Eye (tissue), 1 donor: ENCODE measurements at places on chromosomes 2 and 18.
A peak's percentile ranks its signal among the peaks of the same experiment; 100 is the strongest.

- DNase-seq = peak; percentile 65
Measured at GRCh38 chr2:58976375-58977071, 735.4 kb upstream of the FANCL start.

- peak; percentile 46 for DNase-seq
Measured at GRCh38 chr2:235536711-235537110, 42.9 kb downstream of the AGAP1 start.

GRCh38 chr2:152376968-152377367 lies 42.0 kb downstream of the FMNL2 start:
- DNase-seq = no peak

DNA sequence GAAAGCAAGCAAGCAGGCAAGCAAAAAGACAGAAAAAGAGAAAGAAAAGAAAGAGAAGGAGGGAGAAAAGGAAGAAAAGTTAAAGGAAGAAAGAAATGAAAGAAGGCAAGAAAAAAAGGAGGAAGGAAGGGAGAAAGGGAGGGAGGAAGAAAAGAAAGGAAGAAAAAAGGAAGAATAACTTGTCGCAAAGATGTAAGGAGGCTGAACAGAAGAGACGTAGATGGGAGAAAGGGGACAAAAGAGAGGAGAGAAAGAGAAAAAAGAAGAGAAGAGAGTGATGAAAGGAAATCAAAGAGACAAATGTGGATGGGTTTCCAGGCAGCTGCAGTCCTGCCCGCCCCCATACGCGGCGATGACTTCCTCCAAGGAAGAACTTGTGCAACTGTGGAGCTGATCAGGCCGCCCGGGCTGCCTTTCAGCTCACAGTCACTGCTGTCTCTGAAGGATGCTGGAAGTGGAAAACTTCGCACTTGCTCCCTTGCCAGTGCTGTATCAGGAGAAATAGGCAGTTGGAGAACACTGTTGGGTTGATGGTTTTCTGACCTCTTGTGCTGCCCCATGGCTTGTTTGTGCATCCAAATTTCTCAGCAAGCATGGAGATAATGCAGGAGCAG lies 52.9 kb downstream of the TRIB2 start:
- no peak for DNase-seq

DNA sequence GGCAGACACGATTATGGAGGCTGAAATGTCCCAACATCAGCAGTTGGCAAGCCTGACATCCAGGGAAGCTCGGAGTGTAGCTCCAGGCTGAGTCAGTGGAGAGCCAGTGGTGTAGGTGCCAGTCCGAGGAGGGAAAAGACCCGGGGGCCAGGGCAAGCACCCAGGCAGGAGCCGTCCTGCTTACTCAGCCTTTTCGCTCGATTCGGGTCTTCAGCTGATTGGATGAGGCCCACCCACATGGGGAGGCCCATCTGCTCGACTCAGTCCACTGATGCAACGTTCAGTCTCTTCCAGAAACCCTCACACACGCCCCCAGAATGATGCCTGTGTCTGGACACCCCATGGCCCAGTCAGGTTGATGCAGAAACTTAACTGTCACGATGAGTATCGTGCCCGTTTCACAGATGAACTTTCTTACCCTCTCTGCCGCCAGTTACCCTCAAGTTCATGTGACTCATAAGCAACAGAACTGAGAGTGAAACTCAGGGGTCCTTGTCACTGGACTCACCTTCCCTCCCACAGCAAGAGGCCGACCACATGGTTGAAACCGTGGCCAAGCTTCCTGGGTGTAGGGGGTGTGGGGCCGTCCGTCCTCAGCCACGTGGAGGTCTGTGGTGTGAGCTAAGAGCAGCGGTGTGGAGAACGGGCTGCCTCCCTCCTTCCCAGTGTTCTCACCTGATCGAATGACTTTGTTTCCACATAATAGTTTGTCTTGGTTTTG lies 197.4 kb upstream of the HDAC4 start:
- DNase-seq = no peak

DNA sequence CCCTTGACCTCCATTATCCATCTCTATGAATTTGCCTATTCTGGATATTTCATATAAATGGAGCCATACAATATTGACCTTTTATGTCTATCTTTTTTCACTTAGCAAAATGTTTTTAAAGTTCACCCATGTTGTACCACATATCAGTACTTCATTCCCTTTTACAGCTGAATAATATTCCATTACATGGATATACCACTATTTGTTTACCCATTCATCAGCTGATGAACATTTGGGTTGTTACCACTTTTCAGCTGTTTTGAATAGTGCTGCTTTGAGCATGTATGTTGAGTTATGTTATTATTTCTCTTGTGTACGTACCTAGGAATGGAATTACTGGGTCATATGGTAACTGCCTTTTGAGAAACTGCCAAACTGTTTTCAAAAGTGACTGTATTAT lies 93.7 kb upstream of the DNMT3A start:
- no peak for DNase-seq

DNA sequence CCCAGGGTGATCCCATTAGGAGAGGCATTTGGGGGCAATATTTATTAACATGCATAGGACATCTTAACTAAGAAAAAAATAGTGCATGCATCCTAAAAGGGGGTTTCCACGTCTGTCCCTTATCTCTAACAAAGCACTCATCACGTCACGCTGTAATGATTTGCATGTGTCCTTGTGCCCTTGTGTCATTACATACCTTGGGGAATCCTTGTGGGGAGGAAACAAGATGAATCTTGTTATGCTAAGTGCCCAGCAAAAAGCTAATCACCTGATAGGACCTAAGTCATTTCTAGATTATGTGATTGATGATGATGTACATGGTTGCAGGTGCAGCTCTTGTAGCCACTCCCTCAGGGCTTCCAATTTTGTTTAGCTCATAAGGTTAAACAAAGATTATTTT lies 250.9 kb downstream of the FBXO15 start:
- no peak for DNase-seq

DNA sequence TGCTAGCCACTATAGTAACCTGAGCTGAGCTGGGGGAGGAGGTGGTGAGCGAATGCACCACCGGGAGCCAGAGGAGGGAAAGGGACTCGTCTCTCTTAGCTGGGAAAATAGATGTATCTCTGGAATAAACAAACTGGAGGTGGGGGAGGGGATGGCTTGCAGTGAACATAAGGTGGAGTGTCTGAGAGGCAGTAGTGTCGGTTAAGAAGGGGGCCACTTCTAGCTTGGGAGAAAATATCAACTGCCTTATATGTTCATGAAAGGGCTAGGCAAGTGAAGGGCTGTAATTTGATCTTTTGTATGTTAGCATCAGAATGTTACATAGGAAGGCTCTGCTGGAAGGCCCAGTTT lies 2.2 kb downstream of the SETBP1 start:
- peak; percentile 62 for DNase-seq

DNA sequence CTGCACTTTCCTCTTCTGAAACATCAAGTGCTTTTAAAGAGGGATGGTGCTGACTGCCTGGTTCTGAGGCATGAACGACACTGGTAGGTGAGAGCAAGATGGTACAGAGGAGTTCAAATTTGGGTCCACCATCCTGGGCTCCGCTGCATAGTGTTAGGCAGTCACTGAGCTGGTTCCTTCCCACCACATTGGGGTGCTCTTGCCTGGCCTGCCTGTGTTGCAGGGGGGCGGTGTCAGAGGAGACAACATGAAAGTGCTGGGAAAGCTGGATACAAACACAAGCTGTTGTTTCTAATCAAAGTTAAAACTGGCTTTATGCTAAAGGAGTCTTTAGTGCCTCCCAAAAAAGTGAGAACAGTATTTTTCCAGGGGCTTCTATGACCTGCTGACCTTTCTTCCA lies 258.1 kb downstream of the GBX2 start:
- DNase-seq = no peak

GRCh38 chr2:146873646-146874259 lies 971.1 kb upstream of the ACVR2A start:
- no peak for DNase-seq

GRCh38 chr2:174607989-174608865 lies 10.6 kb upstream of the WIPF1 start:
- DNase-seq = no peak

GRCh38 chr2:29995241-29995640 lies 73.9 kb upstream of the ALK start:
- DNase-seq = no peak

GRCh38 chr2:118056165-118056534 lies 32.1 kb upstream of the INSIG2 start:
- DNase-seq = peak; percentile 9

- no peak for DNase-seq
Measured at GRCh38 chr2:121186261-121186660, 98.7 kb downstream of the TFCP2L1 start.

- DNase-seq = no peak
Measured at GRCh38 chr2:150619607-150620330, 132.3 kb upstream of the RND3 start.

GRCh38 chr18:73842795-73843394 lies 304.7 kb downstream of the FBXO15 start:
- peak; percentile 79 for DNase-seq

DNA sequence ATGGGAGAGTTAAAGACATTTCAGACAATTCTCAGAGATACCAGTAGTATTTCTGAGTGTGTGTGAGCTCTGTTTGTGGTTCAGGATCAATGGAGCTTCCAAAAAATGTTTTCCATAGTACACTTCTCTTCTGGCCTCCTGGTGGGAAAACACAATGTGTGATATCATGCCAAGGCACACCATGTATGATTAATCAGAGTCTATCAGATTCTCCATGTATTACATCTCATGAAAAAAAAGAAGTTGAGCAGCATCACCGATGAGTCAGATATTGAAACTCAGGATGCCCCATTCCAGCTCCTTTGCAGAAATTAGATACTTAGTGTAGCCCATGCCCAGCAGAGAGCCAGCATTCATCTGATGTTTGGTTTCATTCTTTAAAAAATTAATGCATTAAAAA lies 620.3 kb upstream of the POU3F3 start:
- no peak for DNase-seq

DNA sequence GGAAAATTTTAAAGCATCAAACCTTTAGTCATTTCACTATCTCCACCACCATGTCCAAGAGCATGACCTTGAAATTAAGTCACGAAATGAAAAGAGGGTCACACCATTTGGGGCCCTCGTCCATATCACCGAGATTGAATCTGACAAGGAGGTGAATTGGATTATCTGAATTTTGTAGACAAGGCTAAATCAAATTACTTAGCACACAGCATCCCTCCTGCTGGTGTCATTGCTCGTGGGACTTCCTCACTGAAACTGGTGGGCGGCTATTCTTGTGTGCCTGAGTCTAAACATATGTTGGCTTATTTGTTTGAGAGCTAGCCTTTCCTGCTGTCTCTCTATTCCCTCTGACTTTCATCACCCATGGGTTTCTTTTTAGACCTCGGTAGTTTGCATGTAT lies 64.6 kb upstream of the CNGA3 start:
- DNase-seq = peak; percentile 27

- DNase-seq = no peak
Measured at GRCh38 chr2:68295516-68295915, 24.2 kb downstream of the CNRIP1 start.

GRCh38 chr2:127128445-127128904 lies 21.5 kb upstream of the BIN1 start:
- peak; percentile 67 for DNase-seq

GRCh38 chr2:43402452-43402937 lies 176.1 kb upstream of the ZFP36L2 start:
- no peak for DNase-seq

DNA sequence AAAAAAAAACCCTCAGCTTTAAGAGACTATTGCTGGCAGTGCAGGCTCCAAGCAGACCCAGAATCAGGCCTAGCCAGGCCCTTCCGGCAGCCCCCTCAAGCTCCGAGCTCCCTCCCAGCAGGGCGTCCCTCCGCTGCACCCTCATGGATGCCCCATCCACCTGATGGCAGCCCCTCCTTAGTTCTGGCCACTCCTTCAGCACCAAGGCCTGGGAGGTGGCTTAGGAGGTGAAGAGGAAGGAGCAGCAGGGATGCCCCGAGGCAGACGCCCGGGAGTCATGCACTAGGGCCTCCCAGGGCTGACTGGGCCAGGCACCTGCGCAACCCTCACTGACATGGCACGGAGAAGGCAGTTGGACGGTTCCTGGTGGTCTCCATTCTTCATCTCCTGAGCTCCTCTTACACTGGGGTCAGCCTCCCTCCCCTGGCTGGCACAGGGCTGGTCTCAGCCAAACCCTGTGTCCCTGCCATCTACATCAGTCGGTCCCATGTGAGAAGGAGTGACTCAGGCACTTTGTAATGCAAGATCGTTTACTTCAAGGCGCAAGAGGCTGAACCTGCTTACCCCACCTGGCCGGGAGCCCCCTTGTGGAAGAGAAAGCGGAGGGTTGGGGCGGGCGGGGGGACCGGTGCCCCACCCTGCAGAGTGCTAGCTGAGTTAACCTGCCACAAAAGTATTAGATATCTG lies 53.5 kb upstream of the ID2 start:
- DNase-seq = no peak

DNA sequence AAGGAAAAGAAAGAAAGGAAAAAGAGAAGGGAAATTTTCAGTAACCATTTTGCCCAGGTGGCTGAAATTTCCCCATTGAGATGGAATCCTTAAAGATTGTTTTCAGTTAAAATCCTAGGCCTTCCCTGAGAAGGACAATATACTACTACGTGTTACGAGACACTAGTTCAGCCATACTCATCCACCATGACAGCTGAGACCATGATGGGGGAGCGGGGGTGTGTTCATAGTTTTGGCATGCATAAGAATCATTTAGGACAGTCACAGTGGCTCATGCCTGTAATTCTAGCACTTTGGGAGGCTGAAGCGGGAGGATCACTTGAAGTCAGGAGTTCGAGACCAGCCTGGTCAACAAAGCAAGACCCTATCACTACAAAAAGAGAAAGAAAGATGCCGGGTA lies 28.0 kb downstream of the PLA2R1 start:
- DNase-seq = no peak

DNA sequence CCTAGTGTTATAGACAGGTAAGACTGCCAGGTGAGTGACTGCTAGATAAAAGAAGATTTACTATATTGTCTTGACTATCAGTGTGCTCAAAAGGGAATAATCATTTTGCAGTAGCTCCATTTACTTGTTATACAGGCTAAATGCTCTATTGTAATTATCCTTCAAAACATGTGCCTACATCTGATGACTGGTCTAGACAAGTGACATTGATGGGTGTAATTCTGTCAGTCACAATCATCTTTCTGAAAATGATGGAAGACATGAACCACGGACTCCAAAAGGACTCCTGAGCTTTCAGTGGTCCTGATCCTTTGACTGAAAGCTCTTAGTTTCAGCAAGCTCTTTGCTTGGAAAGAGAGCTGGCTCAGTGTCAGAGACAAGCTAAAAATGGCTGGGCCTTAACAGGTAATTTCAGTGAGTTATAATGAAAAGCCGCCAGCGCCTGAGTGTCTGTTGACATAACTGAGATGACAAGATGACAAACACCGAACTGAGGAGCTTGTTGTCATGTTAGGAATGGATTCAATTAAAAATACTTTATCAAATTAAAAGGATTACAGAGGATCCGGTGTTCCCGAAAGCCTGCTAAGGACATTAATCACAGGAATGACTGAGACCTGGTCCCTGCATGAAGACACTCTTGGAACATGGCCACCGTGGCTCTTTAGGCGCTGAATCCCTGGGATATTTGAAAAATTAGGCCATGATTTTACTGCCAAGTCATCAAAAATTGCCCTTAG lies 141.7 kb downstream of the CMPK2 start:
- DNase-seq = no peak

GRCh38 chr2:108396845-108397244 lies 19.1 kb downstream of the SULT1C4 start:
- no peak for DNase-seq

- DNase-seq = no peak
Measured at GRCh38 chr2:147255812-147256211, 589.0 kb upstream of the ACVR2A start.

GRCh38 chr18:63433334-63433866 lies 11.1 kb upstream of the VPS4B start:
- peak; percentile 35 for DNase-seq
